GM19239 (cell line): ENCODE measurements at places on chromosomes 5 and 9.

DNA sequence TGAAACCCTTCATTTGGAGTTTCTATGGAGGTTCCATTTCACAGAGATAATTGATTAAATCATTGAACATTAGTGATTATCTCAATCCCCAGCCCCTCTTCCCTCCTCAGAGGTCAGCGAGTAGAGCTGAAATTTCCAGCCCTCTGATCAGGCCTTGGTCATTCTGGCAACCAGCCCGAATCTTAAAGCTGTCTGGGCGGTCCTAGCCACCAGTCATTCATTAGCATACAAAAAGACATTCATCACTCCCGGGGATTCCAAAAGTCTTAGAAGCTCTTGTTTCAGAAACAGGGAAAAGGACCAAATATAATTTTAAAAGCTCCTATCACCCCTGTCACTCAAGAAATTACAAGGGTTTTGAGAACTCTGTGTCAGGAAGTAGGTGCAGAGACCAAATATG, 41.3 kb downstream of the ZNF474 start:
- DNase-seq, result no peak

GRCh38 chr5:78467752-78468357, 107.4 kb downstream of the SCAMP1 start:
- DNase-seq, result no peak

DNA sequence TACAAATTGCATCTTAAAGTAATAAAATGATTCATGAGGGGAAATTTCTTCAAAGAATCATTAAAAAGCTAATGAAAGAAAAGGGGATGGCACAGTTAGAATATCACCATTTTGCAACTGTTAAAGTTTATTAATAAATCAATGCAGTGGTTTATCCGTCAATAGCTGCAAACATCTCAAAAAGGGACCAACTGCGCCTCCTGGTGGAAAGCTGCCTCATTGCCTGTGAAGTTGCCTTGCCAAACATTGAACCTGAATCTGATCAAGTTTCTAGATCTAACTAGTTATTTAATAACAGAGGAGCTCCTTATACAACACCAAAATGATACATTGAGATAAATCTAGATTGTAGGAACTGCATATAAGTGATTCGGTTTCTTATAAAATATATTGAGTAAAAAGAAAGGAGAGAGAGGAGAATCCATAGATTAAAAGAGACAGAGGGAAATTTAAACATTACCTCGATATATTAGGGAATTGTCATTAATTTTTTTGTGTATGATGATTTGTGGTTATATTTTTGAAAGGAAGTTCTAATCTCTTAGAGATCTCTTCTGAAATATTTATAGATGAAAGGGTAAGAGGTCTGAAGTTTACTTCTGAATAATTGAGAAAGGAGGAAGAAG, 6.9 kb upstream of the NDUFB6 start:
- DNase-seq, result no peak

DNA sequence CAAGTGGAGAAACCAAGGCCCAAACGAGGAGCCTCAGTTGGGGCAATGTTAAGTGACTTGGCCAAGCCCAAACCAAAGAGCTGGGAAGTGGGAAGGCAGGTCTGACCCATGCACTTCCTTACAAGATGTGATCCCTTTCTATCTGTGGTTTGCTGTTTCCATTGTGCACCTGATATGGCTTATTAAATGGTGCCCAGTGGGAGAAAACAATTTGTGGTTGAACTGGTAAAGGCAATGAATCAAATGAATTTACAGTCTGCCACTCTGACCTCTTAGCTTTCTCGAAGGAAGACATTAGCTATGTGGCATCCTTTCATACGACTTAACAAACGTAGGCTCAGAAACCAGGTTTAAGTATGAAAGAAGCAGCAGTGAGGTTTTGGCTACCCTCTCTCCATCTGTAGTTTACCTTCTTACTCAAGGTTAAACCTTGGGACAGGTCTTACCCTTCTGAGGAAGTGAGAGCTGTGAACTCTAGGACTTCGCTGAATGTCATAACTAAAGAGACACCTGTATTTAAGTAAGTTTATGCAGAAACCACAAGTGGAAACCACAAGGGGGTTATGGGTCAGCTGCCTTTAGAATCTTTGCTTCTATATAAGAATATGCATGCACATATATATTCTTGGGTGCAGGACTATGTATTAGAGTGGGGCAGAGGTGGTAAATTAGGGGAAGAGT, 100.5 kb upstream of the SPATA31D4 start:
- peak; percentile 8 for DNase-seq

DNA sequence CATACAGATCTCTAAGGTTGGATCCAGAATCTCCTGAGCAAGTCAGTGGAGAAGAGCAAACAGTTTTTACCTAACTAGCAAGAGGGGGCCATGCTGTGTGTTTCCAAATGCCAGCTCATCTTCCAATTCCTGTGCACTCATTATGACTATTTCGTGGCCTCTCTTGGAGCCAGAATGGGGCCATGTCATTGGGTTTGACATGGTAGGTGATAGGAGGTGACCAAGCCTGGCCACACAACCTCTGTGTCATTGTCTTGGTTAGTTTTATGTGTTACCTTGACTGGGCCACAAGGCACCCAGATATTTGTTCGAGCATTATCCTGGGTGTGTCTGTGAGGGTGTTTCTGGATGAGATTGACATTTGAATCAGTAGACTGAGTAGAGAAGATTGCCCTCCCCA, 206.2 kb downstream of the HSPA4 start:
- DNase-seq, result no peak

GRCh38 chr5:139472386-139473030, 1.7 kb downstream of the SMIM33 start:
- no peak for DNase-seq

- DNase-seq, result peak; percentile 1
Observed at GRCh38 chr9:26326563-26326962, 566.0 kb downstream of the CAAP1 start.

DNA sequence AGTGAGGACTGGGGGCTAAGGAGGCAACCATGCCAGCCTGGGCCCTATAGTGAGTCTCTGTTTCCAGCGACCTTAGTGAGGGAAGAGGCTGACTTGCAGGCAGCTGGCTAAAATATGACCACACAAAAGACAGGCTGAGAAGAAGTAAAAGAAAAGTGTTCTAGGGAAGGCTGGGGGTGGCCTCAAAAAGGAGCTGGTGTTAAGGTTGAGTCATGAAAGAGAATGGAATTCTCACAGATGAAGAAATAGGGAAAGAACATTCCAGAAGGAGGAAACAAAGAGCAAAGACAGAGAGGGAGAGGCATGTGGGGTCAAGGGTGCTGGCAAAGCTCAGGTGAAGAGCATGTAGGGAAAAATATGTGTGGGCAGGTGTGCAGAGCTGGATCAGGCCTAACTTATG, 302.7 kb upstream of the RFX3 start:
- no peak for DNase-seq

DNA sequence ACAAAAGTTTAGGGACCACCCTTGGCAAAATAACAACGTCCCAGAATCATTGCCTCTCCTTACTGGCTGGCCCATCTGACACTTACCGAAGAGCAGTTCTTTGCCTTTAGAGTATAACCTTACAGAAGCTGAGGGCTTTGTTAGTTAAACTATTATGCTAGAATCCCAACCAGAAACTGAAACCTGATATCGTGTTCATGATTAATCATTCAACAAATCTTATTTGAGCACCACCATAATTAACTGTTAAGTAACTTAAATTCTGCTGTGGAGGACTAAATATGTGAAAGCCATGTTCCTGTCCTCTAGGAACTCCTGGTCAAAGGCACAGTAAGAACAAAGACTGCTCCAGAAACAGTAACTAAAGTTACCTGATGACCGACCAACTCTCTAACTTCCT, 104.9 kb downstream of the ARL15 start:
- DNase-seq, result no peak

DNA sequence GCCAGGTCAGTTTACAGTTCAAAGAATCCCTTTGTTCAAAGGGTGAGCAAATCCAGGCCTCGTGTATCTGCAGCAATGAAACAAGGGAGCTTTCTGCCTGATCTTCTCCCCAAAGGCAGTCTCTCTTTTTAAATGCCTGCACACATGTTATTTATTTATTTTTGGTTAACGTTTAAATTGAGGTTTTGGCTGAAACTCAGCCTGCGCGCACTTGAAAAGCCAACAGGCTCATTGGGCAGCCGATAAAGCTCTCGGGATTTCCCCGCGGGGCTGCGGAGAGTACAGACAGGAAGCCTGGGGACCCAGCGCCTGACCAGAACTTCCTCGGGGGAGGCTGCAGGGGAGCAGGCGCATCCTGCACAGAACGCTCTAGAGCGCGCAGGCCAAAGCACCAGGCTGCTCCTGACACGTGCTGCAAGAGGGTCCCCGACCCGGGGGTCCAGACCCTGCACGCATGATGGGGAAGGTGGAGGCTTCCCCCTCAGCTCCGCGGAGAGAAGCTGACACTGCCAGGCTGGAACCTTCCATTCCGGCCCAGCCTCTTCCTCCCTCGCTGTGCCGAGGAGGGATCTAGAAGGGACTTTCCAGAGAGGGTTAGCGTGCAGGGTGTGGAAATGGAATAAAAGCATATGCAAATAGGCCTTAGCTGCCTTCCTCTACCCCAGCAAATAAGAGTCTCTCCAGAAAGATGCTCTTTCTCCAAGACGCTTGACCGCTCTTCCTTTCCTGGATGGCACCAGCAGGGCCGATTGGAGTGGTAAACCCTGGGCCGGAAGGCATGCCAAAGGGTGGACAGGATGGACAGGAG, 46.1 kb downstream of the PTTG1 start:
- peak; percentile 40 for DNase-seq
